ENCODE measurements at places on chromosomes 4 and X.
A peak's percentile ranks its signal among the peaks of the same experiment; 100 is the strongest.

DNA sequence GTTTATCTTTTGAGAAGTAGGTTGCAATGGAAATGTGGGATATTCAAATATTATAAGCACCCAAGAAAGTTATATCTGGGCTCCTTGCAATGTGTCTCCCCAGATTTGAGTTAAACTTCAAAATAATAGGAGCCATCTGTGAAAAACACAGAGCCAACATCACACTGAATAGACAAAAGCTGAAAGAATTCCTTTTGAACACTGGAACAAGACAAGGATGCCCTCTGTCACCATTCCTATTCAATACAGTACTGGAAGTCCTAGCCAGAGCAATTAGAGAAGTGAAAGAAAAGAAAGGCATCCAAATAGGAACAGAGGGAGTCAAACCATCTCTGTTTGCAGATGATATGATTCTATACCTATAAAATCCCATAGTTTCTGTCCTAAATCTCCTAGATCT lies 114.3 kb upstream of the IL1RAPL1 start:
- no peak for DNase-seq

DNA sequence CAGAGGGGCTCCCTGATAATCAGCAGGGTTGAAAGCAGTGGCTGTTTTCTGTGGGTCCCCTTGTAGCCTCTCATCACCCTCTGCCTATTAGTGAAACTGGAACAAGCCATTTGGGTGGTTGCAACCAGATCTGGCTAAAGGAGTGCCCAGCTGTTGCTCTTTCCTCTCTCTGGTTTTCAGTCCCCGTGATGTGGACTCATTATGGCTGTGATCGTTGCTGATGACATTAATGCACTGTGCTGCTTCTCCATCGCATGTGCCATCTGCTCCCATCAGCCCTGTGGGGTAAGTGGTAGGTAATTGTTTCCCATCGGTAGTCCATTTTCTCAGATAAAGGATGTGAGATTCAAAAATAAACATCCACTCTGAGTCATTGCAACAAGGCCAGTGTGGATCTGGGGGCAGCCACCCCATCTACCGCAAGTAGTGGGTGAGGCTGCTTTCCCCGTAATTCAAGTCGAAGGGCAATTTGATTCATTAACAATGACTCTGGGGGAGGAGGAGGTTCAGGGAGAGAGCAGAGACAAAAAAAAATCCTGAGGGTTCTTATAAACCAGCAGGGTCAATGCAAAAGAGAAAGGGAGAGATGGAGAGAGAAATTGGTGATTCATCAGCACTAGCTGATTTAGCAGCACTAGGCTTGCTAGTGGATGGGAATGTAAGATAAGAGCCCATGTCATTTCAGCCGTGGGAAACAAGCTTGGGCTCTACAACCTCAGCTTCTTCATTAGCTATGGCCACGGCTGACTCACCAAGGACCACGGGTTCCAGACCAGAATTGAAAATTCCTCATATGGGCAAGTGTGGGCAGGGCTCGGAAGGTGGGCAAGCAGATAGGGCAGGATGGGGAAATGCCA lies 357.8 kb downstream of the MID1IP1 start:
- no peak for DNase-seq

- DNase-seq: no peak
These were observed 88.6 kb downstream of the CHRNA9 start for GRCh38 chr4:40423735-40424134.

DNA sequence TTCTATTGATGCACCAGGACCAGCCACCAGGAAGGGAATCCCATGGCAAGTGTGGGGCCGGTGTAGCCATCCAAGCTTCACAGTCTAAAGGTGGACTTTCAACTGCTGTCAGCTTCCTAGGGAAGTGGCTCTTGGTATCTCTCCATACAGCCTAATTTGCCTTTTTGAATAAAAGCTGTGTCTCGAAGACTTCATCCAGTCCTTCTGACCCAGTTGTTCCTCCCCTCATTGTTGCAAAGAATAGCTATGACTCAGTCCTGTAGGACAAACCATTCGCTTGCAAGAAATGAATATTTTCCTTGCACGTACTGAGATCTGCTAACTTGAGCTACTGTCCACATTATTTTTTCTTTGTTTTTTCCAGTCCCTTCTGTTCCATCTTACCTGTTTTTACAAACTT lies 145.1 kb upstream of the CTSO start:
- no peak for DNase-seq

GRCh38 chrX:110414679-110415439 lies 56.2 kb downstream of the RTL9 start:
- DNase-seq: no peak

DNA sequence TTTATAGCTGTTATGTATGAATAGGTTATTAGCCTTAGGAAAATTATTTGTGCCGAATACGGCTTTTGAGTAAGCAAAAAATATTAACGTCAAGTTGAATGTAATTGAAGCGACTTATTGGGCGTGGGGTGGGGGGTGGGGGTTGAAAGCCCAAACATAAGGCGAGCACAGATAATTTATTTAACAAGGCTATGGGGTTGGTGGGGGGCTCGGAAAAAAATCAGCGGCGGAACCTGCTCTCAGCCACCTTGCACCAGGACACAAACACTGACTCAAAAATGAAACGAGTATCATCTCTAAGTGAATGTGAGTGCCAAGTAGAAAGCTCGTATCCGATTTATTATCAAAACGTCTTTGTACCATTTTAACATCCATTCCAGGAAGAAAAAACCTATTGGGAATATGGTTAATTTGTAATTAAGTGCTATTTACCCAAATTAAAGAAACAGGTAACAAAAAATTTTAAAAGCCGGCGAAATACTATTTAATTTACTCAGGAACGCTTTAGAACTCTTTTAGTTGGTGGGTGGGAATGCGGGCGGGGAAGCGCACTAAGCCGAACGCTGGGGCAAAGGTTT lies 902 bp upstream of the LARP1B start:
- DNase-seq: no peak

- no peak for DNase-seq
These were observed 96.7 kb upstream of the FTHL17 start for GRCh38 chrX:31168551-31168950.

DNA sequence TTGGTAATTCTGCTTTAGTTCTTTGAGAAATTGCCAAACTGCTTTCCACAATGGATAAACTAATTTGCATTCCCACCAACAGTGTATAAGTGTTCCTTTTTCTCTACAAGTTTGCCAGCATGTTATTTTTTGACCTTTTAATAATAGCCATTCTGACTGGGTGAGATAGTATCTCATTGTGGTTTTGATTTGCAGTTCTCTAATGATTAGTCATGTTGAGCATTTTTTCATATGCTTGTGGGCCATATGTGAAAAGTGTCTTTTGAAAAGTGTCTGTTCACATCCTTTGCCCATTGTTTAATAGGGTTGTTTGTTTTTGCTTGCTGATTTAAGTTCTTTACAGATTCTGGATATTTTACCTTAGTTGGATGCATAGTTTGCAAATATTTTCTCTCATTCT lies 25.9 kb downstream of the ENPEP start:
- DNase-seq: no peak

GRCh38 chrX:40197071-40197470 lies 99.3 kb upstream of the BCOR start:
- DNase-seq: no peak

DNA sequence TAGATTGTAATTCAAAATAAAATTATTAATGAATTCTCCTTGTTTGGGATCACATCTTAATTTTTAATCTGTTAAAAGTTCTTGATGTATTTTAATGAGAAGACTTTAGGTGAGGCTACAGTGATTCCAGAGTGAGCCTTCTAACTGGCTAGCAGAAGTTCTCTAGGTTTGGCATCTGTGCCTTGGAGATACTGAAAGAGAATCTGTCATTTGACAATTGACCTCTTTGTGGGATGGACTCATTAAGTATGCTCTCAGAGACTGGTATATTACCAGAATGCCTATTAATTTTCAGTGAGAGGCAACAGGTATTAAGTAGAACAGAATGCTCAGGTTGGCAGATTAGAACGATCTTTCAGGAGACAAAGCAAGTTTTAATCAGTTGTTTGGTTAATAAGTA lies 10.2 kb downstream of the CCNG2 start:
- no peak for DNase-seq

GRCh38 chr4:121326597-121326996 lies 54.2 kb downstream of the QRFPR start:
- no peak for DNase-seq

DNA sequence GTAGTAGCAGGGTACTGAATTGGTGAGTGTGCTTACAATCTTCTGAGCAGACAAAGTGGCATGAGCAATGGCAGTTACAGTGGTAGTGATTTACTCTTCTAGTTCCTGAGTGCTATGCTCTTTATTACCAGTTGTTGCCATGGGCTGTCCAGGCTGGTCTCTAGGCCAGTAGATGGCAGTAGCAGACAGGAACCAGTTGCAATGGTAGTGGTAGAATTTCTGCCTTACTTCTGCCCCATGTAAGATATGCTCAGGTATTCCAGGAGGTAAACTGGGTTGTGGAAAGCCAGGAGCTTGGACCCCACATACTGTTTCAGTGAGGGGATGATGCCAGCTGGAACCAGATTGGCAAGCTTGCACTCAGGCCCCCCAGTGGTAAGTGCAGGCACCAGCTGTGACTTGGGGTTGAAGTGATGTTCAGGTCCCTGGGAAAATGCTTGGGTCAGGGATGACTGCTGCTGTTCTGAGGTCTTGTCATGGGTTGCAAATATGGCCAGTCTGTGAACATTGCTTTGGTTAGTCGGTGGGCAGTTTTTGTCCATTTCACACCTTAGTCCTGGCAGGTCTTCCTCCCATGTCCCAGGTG lies 63.0 kb upstream of the ZXDB start:
- DNase-seq: peak; percentile 24

DNA sequence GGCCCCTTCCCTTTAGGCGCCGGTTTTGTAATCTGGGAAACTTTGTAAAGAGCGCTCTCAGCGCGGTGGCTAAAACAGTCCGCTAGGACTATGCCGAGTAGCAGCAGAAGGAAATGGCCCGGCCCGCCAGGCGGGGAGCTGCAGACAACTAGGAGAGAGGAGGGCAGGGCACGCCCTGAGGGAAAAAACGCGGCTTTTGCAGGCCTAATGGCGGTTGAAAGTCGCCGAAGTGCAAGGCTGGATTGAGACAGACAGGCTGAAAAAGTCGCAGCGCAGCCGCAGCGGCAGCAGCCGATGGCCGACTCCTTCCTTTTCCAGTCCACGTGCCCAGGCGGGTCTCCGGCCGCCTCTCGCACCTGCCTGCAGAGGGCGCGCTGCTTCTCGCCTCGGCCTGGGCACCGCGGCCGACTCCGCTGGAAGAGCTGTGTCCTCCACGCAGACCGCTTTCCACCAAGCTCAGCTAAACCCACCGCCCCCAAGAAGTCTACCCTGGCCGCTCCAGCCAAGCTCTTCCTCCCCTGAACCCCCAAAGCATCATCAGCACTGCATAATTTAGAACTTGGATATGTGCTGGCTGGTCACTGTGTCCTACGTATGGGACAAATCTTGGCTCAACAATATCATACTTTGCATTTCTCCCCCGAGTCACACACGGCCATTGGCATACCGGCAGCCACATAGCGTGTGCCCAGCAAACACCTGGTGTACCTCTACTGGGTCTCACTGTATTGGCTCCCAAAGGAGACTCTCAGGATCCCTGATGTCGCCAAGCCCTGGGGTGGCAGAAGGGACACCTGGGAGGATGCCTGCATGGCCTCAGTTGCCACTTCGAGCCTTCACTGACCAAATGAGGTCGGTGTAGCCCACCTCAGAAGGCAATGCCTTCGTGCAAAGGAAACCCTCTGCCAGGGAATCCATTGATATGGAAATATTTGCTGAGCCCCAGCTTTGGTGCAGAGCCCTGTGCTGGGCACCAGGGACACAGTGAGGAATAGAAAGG lies 14.5 kb downstream of the SLC25A5 start:
- DNase-seq: no peak

DNA sequence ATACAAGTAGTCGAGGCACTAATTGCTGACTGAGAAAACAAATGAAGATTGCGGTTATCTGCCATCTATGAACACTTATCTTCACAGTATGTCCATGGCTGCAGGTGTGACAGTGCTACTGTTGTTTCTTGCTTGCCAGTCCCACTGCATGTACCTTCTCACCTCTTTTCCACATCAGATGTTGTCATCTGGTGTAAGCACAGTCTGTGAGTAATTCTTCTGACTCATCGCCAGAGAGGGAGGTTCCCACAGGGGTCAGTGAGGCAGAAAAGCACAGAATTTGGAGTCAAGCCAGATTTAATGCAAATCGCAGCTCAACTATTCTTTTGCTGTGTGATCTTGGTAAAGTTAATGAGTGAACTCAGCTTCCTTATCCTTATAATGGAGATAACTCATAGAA lies 144.4 kb downstream of the GLRA2 start:
- DNase-seq: no peak

DNA sequence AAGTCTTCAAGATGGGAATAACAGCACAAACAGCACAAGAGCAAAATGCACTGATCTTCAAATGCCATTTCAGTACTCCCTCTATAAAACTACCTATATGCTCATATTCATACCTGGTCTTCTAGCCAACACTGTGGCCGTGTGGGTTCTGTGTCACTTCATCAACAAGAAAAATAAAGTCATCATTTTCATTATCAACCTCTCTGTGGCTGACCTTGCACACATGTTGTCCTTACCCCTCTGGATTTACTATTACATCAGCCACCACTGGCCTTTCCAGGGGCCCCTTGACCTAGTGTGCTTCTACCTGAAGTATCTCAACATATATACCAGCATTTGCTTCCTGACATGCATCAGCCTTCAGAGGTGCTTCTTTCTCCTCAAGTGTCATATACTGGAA lies 59.6 kb upstream of the GPR174 start:
- DNase-seq: no peak

DNA sequence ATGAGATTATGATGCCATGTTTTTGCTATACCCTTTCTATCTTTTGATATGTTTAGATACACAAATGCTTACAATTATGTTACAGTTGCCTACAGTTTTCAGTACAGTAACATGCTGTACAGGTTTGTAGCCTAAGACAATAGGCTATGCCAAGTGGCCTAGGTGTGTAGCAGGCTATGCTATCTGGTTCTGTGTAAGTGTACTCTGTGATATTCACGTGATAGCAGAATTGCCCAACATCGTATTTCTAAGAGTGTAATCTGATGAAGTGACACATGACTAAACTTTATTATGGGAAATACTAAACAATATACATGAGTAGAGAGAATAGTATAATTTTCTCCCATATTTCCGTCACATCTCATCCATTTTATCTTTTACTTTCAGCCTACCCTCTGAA lies 97.0 kb downstream of the CLDN22 start:
- DNase-seq: no peak

GRCh38 chr4:24471486-24472160 lies 112.7 kb downstream of the DHX15 start:
- no peak for DNase-seq

- DNase-seq: no peak
These were observed 229.1 kb downstream of the ARHGAP10 start for GRCh38 chr4:147960971-147961370.

GRCh38 chr4:123234955-123235354 lies 161.6 kb upstream of the SPRY1 start:
- DNase-seq: no peak

DNA sequence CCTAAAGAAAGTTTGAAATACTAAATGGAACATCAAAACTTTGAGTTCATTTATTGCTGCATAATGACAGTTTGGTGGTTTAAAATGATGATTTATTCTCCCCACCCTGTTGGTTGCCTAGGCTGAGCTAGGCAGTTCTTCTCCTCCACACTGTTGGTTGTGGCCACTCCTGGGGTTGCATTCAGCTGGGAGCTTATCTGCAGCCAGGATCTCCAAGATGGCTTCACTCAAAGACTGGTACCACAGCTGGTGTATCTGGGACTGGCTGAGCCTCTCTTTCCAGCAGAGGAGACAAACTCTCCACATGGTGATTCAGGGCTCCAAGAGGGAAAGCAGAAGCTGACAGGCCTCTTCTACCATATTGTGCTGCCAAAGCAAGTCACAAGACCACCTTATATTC lies 33.1 kb downstream of the MSL3 start:
- DNase-seq: peak; percentile 70

All from Jurkat, Clone E6-1 (cell line).